Stimulated activated CD4-positive, alpha-beta T cell treated with anti-CD3 and anti-CD28 coated beads, TNF-alpha, amount 100 ng/mL, for 1 hour (primary cell): ENCODE measurements at places on chromosomes 6 and 20.

DNA sequence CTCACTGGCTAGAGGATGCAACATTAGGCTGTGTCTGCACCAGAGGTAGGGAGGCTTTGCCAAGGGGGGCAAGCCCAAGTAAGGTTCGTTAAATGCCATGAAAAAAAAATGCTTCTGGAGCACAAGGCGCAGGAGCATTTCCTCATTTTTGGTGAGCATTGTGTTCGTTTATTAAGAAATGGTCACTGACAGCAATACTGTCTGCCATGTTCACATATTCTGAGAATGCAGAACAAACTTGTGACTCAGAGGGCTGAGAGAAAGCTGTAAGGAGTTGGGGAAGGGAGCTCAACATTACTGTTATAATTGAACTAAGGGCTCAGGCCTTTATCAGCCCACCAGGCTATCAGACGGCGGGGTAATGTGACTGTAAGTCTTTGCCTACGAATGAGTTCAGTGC, 465.4 kb upstream of the BTBD3 start:
- no peak for DNase-seq

DNA sequence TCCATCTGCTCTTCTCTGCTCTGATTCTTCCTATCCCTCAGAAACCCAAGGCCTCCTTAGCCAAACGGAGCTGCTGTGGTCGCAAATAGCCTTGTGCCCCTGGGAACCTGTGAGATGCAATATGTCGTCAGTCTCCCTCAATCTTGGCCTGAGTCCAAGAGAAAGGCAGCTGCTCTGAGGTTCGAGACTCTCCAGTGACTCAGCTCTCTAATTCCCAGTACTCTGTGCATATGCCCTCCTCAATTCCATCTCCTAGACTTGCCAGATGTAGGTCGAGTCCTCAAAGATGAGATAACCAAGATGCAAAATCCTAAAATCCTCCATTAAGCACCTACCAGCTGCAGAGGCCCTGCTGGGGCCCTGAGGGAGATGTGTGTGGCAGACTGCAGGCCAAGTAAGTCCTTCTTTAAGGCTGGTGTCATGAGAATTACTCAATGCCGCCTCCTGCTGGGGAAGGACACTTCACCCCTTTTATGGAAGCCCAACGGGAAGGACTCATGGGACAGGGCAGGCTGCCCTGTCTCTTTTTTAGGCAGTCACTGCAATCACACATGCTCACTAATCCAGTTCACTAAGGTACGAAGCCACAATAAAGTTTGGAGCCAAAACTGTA, 28.5 kb downstream of the C6orf15 start:
- no peak for DNase-seq

- no peak for DNase-seq
Observed at GRCh38 chr6:126628125-126628524, 288.2 kb downstream of the CENPW start.

DNA sequence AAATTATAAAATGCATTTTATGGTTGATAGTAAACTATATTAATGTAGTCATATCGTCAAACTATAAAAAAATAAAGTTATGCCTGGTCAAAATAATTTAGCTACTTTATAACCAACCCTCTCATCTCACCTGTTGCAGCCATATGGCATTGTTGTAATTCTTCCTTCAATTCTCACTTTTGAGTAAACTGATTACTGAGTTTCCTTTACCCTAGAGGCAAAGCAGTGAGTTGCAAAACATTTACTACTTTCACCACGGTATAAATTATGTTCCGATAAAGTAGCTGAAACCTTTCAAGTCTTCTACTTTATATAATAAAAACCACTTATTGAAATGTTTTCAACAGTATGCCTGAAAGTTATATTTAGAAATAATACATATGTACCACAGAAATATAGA, 113.8 kb downstream of the AHI1 start:
- no peak for DNase-seq

- DNase-seq, result no peak
Observed at GRCh38 chr20:4961746-4962145, 39.6 kb downstream of the SLC23A2 start.

DNA sequence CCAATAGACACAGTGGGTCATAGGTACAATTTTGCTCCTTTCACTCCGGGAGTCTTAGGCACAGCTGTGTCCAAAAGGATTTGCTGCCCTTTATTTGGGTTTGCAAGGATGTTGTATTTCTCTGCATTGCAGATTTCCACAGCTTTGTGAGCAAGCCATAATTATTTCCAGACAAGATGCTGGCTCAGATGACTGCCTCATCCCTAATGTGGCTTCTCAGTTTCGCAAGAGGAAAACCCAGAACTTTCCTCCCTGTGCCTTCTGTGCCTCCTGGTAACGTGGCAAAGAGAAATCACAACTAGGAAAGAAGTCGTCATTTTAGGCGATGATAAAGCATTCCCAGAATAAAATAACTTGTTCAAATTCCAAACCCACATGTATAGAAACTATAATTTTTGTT, 33.7 kb downstream of the FAM50B start:
- no peak for DNase-seq

DNA sequence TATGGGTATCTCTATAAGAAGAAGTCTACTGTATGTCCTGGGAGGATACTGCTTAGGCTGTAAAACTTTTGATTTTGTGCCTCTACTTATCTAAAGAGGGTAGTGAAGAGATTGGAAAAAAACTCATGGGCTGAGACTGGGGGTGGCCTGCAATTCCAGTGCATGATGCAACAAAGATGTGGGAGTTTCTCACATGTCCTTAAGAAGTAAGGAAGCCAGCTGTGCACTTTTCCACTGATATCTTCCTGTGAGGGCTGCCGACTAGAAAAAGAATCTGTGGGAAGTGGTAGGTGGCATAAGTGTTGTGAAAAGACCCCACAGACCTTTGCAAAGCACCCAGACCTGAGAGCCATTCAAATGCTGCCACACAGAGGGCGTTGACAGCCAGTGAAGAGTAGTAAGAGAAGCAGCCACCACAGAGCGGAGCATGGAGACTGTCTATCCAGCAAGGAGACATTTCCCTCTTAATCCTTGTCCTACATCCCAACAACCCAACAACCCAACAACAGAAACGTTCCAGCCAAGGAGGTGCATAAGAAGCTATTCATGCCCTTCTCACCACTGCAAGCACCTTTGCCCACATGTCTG, 65.1 kb downstream of the PFDN4 start:
- DNase-seq, result no peak

- no peak for DNase-seq
Observed at GRCh38 chr6:16136621-16137450, 8.0 kb downstream of the MYLIP start.

DNA sequence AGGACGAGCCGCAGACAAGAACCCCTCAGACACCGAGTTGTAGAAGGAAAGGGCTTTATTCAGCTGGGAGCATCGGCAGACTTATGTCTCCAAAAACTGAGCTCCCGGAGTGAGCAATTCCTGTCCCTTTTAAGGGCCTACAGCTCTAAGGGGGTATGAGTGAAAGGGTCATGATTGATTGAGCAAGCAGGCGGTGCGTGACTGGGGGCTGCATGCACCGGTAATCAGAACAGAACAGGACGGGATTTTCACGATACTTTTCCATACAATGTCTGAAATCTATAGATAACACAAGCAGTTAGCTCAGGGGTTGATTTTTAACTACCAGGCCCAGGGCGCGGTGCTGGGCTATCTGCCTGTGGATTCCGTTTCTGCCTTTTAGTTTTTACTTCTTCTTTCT, 226.4 kb upstream of the PLCB4 start:
- DNase-seq, result no peak

- no peak for DNase-seq
Observed at GRCh38 chr20:35511814-35512420, 17.5 kb downstream of the C20orf173 start.
